ENCODE measurements at places on chromosomes 7 and 10.

GRCh38 chr10:88008866-88009470, 145.5 kb downstream of the PTEN start:
- no peak for DNase-seq

DNA sequence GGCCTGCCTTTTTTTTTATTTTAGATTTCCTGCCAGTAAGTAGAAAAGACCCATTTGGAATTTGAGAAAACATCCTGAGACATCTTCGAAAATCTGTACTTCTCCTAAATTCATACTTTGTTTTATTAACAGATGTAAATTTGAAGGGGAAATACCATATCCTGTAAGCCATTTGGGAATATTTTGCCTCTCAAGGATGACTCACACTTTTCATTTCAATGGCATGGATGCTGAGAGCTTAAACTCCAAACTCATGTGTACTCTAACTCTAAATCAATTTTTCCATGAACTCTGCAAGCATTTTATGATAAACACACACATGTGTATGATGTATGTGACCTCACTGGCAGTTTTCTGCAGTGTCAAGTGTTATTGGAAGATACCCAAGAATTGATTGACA, 89.0 kb downstream of the SEMA3A start:
- DNase-seq = no peak

- DNase-seq = no peak
Observed at GRCh38 chr7:110386006-110386405, 704.9 kb upstream of the LRRN3 start.

DNA sequence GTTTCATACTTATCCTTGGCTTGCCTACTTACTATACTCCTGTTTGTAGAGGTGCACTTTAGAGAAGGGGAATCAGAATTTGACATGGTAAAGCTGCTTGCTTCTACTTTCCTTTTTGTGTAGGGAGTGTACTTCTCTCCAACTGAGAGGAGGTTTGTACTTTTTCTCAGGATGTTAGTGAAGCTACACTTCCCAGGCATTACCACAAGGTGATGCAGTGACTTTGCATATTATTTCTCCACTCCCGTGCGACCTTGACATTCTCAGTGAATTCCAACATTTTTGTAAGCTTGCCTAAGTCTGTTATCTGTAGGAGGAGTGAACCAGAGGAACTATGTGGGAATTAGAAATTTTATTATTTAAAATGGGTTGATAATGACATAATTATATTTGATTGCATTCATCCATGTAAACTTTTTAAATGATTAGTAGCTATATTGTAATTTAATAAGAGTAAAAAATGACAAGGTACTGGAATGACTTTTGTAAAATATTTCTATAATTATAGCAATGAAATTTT, 5.2 kb downstream of the TAX1BP1 start:
- peak; percentile 14 for DNase-seq

DNA sequence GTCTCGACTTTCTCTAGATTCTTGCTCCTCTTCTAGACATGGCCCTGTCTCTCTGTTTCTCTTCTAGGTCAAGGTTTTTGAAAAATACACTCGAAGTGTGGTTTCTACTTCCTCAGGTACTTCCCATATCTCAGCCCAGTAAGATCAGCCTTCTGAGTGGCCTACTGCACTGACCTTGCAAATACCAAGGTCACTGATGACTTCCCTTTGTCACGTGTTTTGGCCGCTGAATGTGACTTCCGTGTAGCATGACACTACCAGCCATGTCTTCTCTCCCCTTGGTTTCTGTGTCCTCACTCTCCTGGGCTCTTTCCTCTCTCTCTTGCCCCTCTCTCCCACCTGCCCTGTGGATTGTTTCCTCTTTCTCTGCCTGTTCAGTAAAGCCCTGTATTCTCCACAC, 7.9 kb upstream of the WIPF3 start:
- DNase-seq = no peak

DNA sequence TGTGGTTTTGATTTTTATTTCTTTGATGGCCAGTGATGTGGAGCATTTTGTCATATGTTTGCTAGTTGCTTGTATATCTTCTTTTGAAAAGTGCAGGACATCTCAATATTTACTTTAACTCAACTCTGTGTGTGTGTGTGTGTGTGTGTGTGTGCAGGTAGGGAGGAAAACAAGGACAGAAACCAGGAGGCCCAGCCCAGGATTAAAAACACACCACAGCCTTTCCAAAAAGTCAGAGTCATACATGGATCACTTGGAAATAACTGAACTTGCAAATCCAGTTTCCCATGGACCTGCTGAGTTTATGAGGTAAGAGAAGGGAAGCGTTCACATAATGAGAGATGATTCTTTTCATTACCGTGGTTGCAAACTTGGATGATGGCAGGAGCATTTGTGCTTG, 189.9 kb upstream of the LYZL1 start:
- DNase-seq = no peak

All from CD4-positive, alpha-beta T cell treated with Interleukin-17A for 1 hour (primary cell).